ENCODE measurements at places on chromosomes 1 and 21.

DNA sequence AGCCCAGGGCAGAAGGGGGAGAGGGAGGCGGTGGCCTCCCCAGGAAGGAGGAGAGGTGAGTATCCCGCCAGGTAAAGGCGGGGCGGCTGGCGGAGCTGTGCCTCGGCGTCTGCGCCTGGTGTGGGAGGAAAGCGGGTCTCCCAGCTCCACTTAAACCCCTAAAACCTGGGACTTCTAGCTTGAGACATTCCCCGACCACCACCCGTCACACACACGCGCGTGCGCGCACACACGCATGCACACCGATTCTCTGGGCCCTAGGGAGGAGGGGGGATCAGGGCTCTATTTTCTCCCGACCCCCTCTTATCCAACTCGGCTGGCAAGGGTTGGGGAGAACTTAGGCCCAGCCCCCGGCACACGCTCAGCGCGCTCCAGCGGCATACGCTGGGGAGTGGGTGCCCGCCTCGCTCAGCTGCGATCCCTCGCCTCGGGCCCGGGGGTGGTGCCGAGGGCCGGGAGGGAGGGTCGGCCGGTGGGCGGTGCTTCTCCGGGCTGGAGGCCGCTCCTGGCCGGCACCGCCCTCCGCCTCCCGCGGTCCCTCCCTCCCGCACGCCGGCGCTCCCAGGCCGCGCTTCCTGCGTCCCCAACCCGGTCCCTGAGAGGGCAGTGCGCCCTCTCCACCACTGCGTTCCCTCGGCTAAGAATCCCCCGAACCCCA is at the start of gene TMEM51:
TSS of gene TMEM51 (plus strand) at position 564 of the 658 bp plus-strand sequence. CDS start 61,341 bp downstream, outside the sequence.
- DNase-seq: no peak

DNA sequence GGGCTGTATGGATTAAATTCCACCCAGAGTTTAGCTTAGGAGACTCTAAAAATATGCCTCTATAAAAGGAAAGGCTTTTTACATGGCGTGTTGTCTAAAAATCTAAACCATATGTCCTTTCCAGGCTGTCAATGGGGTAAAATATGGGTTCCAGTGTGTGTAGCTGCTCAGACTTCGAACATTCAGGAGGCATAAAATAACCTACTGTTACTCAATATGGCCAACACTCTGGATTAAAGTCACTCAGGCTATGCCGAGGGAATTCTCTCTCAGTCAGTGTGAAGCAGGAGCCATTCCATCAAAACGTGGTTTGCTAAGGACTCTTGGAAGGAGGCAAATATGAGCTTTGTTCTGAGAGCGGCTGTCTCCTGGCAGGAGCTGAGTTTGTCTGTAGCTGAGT is 135.3 kb downstream of the RUNX1 start:
- DNase-seq: no peak

GRCh38 chr1:21576798-21577187 is 67.6 kb downstream of the ALPL start:
- DNase-seq: no peak

GRCh38 chr1:218667781-218668516 is 322.8 kb downstream of the TGFB2 start:
- DNase-seq: no peak

DNA sequence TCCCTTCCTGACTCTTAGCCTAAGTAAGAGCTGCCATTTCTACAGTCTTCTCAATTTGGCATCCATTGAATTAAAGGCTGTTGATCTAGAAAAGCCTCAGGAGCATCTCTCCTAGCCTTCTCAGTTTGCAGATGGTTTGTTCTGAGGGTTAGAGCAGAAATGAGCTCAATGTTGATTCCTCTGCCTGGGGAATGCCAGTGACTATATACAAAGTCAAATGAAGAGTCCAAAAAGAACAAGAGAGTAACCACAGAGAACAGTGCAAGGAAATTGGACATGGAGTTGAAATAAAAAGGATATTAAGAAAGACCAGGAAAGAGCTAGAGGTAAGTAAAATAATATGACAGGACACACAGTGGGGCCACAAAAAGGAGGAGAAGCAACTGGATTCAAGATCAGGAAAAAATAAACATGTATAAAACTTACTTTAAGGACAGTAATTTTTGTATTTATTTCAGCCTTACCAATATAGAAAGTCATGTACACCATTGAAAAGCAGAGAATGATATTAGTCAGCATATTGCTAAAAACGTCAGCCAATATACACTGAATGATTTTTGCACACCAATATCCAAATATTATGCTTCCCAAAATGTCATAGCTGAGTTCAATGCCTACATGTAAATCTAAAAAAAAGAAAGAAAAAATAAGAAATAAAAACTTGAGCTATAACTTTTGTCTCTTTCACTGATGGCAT is 21.3 kb downstream of the SLC9C2 start:
- DNase-seq: no peak

GRCh38 chr1:157956732-157957131 is 36.7 kb upstream of the KIRREL1 start:
- DNase-seq: no peak
